ENCODE measurements at places on chromosomes 6 and 20.

DNA sequence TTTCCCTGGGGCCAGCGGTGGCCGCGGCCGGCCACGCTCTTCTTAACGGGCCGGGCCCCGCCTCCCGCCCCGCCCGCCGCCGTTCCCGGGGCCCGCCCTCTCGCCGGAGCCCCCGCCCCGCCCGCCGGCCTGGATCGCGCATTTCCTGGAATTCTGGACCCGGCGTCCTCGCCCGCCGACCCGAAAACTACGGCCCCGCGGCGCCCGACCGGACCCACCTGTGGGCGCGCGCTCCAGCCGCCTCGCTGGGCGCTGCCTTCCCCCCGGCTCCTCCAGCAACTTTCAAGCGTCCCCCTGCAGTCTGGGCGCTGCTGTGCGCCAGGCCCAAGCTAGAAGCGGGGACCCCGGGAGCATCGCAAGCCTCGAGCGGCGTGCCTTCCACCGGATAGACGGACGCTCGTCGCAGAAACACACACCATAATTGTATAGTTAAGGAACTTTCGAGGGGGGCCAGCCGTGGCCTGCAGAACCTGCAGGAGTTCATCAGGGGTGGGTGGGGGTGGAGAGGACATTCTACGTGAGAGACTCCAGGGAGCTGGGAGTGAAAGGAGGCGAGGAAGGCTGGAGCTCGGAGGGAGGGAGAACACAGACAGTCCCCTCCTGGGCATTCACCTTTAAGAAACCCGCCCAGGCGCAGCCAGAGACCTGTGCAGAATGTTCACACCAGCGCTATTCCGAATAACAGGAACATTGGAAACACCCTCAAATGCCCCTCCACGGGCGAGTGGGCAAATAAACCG is at the start of gene ADA:
TSS of gene ADA (minus strand) at position 16 of the 740 bp plus-strand sequence. CDS start 92 bp downstream, outside the sequence.
- no peak for DNase-seq

DNA sequence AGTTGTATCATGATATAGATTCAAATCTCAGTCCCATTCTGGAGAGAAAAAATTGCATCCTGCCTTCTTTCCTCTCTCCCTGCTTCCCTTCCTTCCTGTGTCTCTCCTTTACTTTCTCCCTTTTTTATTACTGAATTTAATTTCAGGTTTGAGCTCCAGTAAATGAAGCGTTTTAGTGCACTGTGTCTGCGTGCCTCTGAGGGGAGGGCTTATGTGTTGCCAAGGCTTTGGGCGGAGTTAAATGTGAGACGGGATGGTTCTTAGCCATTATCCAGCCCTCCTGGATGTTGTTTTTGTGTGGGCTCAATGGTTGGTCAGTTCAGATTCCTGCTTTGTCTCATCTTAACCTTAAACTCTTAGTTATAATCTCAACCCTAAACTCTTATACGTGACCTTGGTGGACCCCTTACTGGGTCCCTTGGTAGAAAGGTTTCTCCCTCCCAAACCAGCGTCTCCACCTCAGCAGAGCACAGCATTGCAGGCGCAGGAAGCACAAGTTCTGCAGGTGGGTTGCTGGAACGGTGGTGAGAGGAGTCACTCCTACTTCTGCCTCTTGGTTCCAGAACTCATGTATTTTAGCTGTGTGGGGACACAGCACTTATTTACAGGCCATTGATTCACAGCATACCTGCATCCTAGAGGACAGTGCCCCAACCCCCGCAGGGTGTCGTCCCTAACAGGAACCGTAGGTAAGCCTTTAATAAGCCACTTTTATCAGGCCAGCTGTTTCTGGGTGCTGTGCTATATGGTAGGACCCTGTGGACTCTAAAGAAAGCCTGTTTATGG is 68.5 kb downstream of the DNAH8 start:
- DNase-seq = no peak

DNA sequence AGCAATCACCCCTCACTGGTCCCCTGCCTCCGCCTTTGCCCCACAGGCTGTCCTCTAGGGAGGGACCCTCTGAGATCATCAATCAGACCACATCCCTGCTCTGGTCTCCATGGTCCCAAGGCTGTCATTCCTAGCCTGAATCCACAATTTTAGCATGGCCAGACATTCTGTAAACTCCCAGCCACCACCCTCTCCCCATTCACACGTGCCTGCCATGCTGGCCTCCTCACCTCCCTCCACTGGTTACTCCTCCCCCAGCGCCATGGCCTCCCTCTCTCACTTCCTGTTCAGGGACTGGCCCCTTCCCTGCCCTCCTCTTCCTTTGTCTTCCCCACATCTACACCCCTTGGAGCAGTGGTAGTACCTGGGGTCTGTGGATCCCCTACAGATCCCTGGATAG is 150.7 kb upstream of the MLN start:
- no peak for DNase-seq

- no peak for DNase-seq
Observed at GRCh38 chr20:19602675-19603375, 155.2 kb upstream of the RIN2 start.

DNA sequence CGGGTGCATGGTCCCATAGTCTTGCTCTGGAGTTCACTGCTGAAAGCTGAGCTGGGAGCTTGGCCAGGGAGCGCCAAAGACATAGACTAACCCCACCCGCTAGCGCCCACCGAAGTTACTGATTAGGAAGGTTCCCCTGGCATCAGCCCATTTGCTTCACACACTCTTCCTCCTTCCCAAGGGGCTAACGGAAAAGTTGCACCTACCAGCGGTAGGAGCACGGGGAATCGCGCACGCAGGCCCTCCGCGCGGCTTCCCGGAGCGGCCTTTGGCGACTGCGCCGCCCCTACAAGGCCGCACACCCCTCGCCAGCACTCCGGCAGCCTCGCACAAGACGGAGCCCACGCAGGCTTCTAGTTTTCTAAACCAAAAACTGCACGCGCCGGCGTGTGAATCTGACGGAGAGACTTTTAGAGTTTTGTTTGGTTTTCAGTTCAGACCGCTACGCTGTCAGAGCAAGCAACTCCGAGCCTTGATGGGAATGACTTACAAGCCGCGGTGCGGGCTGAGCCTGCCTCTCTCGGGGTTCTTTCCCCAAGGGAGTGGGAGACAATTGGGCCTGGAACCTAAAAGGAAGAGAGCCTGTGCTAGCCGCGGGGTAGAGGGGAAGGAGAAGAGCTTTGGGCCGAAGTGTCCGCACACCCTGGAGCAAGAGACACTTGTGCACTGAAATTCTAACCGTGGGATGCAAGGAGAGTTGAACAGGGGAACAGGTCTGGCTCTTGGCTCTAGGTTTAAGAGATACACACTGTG is 891 bp upstream of the POU3F2 start:
- DNase-seq = no peak

DNA sequence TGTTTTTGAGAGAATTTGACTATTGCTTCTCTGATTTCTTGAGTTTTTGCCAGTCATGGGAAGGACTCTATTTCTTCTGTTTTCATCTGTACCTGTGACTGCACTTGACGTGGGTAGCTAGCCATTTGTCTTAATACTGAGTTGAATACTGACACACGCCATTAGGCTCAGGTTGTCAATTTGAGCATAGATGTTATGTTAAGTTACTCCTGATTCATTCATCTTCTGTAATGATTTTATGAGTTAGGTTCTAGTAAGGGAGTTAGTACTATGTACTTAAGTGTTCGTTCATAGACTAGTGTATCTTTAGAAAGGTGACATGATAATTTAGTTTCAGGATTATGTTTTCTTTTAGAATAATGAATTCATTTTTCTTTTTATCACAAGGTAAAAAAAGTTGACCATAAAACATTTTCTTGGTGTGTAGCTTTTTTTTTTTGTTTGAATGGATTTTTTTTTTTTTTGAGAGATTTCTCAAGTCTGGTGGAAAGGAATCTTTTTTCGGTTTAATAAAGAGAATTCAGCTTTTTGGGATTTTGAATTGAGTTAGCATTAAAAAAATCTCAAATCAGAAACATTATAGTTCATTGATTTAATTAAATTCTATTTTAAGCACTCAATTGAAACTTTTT is 1.7 kb downstream of the AFDN start:
- DNase-seq = no peak

- no peak for DNase-seq
Observed at GRCh38 chr6:45704056-45704800, 311.4 kb downstream of the CLIC5 start.

GRCh38 chr6:35089935-35090505 is 51.1 kb downstream of the TCP11 start:
- no peak for DNase-seq

DNA sequence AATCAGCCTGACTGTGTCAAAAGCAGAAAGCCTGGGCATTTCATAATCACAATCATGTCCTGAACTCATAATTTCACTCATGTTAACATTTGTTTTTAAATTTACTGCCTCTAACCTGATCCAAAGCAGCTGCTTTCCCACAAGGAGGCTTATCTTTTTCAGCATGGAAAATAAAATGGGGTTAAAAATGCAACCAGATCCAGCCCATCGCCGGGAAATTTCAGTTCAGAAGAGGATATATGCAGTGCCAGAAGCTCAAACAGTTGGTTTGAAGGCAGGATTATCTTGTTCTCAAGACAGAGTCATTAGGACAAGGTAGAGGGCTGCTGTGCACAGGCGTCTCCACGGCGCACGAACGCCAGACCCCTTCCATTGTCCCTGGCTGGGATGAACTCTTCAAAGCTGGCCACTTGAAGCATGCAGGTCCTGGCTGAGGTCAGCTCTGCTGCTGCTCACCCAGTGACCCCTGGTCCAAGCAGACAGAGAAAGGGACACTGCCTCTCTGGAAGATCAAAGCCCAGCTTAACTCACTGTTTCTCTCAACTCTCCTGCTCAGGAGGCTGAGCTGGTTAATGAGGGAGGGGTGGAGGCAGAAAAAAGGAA is 191.1 kb upstream of the HEY2 start:
- DNase-seq = no peak

GRCh38 chr6:8088886-8089285 is 13.5 kb downstream of the EEF1E1 start:
- DNase-seq = no peak

DNA sequence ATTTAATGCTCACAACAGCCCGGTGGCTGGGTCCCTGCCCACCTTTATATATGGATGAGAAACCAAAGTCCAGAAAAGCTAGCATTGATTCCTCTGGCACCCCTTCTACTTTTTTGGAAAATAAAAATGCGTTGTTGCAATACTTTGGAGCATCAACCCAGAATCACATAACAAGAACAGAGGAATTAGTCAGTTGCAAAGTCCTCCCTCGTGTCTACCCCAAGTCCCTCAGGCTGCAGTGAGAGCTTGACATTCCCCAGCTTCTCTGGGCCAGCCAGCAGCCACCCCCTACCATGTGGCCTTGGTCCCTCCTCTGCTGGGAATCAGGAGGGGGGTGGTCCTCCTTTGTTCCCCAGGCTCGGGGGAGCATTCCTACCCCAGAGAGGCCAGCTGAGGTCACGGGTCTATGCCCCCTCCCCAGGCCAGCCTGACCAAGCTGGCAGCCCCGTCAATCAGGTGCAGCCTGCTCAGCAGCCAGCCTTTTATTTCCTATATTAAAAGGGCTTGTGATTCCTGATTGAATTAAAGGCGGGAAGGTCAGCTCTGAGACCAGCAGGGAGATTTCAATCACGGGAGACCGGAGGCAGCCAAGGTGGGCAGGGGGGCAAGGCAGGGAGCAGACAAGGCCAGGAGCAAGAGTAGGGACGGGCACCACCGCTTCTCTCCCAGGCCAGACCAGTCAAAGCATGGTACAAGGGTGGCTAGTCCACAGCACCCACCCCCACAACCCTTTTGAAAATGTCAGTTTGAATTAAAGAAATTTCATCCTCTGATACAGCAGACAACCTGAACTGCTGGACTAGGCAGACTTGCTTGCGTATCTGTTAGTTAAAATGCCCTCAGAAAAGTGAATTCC is 158.9 kb downstream of the MRPL14 start:
- DNase-seq = no peak

- DNase-seq = no peak
Observed at GRCh38 chr6:89566930-89567629, 71.5 kb downstream of the LYRM2 start.

DNA sequence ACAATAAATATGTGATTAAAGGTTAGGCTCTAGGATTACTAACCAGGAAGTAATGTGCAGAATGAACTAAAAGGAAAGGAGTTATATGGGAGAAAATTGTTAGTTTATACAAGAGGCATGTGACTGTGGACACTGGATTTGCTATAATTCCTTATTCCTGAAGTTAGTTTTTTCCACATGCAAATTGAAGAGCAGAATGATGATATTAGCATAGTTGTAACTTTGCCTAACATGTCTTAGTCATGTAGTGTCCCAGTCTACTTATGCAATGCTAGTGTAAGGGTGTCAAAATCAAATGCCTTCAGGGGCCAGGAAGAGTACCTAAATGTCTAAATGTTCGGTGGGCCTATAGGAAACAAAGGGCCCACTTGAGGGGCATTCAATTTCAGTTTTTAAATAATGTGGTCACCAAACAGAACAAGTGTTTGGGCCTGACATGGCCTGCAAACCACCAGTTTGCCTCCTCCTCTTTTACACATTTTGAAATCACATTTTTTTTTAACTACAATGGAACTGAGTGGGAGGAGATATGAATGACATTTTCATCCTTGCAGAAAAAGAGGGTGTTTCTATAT is 28.0 kb upstream of the CEP85L start:
- peak; percentile 57 for DNase-seq

GRCh38 chr6:137944793-137945498 is 77.9 kb downstream of the TNFAIP3 start:
- DNase-seq = peak; percentile 75

GRCh38 chr20:15795305-15796019 is 777.8 kb downstream of the KIF16B start:
- no peak for DNase-seq

DNA sequence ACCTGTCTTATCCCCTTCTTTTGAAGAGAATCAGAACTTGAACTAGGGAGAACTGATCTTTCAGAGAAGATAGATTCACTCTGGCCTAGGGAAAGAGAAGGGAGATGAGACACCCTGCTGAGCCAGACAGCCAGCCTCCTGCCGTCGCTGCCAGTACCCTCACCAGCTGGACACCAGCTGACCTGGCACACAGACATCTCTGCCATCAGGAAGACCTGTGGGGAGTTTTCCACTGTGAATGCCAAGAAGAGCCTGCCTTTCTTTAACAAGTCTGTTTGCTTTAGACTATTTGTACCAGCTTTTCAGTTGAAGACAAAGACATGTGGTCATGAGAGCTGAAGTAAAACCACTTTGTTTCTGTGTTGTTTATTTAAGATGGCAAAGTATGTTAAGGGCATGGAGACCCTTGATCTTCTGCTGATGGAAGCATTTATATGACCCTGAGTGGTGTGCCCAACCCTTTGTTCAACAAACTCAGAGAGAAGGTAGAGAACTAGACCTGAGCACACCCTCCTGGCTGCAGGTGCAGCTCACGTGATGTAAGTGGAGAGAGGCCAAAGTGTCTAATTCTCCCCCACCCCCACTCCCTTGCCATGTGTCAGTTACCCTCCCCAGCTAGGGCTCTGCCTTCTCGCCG is 82.3 kb upstream of the SLC24A3 start:
- DNase-seq = no peak

- no peak for DNase-seq
Observed at GRCh38 chr20:48847498-48848205, 19.9 kb upstream of the PREX1 start.

- no peak for DNase-seq
Observed at GRCh38 chr6:56710967-56711366, 68.3 kb upstream of the DST start.

All from AML-193 (cell line).